ENCODE measurements at places on chromosomes 3 and 15.

DNA sequence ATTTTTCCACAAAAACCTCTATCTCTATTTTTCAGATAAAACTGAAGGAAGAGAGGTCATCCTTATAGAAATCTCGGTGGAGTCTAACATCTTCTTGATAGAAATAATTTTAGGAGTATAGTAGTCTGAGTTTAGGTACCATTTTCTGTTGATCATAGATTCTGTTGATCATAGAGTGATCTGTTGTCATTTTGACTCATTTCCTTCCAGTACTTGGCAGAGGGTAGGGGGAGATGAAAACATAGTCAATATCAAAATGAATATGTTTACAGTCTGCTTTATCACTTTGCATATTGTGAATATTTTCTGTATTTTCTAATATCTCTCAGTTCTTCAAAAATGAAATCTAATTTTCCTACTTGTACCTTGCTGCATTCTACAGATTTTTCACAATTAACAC lies 353.4 kb downstream of the FEZF2 start:
- DNase-seq = no peak

DNA sequence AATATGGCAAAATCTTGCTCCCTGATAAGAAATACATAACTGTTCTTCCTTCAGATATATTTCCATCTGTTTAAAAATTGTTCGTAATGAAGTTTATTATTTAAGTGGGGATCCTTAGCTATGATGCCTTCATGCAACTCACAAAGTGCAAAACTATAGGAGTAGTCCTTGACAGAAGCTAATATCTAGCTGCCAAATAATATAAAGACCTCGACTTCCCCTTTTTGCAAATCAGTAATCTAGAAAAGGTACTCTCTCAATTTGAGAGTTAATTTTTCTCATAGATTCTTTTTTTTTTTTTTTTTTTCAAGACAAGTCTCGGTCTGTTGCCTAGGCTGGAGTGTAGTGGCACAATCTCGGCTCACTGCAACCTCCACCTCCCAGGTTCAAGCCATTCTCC lies 23.0 kb downstream of the SLTM start:
- DNase-seq = no peak

DNA sequence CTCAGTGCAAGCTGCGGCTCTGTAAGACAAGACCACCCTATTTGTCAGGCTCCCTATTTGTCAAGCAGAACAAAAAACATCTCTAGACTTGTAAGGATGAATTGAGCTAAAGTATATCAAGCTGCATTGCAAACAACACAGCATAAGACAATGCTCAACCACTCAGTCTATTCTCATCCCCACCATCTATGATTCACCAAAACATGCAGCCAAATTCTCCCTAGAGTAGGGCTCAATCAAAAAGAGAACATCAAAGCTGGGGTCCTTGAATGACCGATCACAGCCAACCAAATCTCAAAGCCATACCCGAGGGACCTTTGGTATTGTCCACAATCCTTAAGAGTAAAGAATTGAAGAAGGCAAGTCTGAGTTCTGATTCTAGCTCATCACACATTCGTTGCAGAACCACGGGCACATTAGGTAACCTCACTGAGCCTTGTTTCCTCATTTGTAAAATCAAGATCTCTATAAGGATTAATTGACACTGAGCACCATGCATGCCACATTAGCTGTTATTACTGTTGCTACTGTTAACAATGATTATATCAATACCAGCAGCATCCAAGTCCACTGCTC lies 31.2 kb downstream of the RFTN1 start:
- no peak for DNase-seq

DNA sequence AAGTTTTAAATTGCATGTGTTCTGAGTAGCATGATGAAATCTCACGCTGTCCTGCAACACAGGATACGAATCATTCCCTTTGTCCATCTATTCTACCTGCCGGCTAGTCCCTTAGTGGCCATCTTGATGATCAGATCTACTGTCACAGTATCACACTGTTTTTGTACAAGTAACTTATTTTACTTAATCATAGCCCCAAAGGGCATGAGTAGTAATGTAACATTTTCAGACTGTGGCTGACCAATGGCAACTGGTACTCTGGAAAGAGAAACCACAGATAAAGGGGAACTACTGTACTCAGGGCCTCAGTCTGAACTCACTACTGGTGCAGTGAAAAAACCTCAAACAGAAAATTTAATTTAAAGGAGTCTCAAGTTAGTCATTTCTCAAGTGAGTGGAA lies 127.3 kb upstream of the MRPL3 start:
- no peak for DNase-seq

DNA sequence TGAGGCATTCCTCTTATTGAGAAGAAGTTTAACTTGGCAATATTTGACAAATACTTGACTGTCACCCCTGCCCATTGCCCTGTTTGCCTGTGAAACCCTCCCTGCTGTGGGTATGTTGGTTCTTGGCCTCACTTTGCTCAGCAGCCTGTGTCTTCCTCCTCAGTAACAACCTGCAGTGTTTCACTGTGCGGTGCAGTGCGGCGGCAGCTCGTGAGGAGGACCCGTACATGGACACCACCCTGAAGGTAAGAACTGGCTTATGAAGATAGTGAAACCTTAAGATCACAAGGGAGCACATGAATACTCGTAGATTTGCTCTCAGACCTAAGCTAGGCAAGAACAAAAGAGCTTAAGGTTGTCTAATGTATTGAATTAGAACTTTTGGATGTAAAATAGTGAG lies 21.0 kb downstream of the HPS3 start:
- no peak for DNase-seq

DNA sequence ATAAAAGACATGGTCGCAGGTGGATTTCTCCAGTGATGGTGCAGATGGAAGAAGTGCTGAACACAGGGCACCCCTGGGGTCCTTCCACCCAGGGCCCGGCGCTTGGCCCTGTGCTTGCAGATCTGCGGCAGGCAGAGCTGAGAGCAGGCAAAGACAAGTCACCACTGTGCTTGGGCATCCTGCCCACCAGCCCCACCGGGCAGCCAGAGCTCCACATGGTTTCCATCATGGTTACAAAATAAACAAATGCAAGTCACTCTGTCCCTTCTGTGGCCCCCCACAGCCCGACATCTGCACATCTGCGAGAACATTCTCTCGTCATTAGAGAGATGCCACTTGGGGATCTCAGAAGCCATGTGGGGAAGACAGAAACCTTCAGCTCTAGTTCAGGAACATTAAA lies 37.6 kb upstream of the SFMBT1 start:
- no peak for DNase-seq

GRCh38 chr15:38354315-38354929 lies 99.5 kb upstream of the FAM98B start:
- DNase-seq = peak; percentile 61

GRCh38 chr15:92159906-92160841 lies 233.5 kb upstream of the ST8SIA2 start:
- DNase-seq = no peak

- no peak for DNase-seq
Measured at GRCh38 chr15:34804113-34804512, 8.8 kb upstream of the ACTC1 start.

DNA sequence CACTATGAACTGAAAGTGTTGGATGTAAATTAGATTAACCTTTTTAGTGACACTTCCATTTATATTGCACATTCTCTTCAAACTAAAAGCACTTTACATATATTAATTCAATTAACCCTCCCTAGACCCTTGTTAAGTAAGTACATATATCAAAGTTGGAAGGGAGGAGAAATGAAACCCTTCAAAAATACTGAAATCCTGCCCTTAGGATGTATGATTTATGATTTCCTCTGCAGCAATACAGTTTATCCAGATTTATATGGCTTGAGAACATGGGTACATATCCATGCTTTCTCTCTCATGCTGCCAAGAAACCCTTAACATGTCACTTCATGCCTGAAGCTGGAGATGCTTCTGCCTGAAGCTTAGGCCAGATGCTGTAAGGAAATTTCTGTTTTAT lies 11.0 kb downstream of the CLSTN2 start:
- DNase-seq = no peak

GRCh38 chr3:13535905-13536304 lies 13.0 kb upstream of the FBLN2 start:
- no peak for DNase-seq

DNA sequence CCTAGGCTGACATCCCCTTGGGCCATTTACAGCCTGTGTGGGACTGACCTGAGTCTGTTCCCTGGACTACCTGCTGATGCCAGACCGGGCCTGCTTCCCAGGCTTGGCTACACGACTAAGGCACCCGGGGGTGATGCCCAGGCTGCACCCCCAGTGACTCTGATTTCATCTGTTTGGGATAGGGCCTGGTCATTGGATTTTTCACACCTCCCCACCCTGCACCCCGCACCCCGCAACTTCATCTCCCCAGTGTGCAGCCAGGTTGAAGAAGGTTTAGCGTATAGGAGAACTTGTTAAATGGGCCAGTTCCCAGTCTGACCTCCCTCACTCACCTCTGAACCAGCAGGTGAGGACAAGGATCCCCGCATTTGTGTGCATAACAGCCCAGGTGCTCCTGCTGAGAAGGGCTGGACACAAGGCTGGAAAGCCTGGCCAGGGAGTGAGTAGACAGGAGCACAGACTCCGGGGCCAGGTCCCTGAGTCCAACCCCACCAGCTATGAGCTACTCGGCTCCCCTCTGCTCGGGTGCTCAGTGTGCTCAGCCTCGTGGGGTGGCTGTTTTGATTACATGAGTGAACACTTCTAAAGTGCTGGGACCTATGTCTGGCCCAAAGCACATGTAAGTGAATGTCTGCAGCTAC lies 18.5 kb downstream of the SLC6A20 start:
- DNase-seq = no peak

- DNase-seq = no peak
Measured at GRCh38 chr15:86201313-86202008, 121.8 kb downstream of the AGBL1 start.

GRCh38 chr3:13137941-13138832 lies 65.0 kb upstream of the IQSEC1 start:
- DNase-seq = peak; percentile 5

DNA sequence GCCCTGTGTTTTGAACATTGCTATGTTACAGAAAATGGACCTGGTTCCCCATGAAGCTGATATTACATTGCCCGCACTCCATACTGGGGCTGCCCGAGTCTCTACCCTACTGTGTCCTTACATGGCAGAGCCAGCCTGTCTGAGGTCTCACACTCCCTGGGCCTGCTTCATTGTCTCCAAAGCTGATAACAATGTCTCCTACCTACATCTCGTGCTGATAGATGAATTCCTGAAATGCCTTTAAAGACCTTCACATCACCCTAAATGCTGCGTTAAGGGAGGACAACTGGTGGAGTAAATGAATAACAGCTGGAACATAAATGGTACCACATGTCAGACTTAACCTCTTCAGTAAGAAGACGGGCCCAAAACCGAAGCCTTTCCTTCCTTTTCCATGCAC lies 62.9 kb upstream of the PTX3 start:
- no peak for DNase-seq

DNA sequence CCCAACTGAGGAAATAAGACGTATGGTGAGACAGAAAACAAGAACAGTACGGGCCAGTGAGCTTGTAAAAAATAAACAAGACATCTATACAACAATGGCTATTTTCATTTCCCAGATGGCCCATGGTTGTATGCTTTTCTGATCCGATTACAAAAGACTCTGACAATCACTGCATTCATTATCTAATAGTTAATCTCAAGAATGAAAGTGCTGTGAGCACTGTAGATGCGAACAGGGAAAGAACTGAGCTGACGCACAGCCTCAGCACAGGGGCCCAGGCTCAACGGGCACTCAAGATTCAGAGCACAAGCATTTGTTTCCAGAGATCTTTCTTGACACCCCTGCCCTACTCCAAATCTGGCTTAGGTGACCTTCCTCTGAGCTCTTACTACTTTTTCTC lies 6.9 kb downstream of the MTMR10 start:
- DNase-seq = no peak

DNA sequence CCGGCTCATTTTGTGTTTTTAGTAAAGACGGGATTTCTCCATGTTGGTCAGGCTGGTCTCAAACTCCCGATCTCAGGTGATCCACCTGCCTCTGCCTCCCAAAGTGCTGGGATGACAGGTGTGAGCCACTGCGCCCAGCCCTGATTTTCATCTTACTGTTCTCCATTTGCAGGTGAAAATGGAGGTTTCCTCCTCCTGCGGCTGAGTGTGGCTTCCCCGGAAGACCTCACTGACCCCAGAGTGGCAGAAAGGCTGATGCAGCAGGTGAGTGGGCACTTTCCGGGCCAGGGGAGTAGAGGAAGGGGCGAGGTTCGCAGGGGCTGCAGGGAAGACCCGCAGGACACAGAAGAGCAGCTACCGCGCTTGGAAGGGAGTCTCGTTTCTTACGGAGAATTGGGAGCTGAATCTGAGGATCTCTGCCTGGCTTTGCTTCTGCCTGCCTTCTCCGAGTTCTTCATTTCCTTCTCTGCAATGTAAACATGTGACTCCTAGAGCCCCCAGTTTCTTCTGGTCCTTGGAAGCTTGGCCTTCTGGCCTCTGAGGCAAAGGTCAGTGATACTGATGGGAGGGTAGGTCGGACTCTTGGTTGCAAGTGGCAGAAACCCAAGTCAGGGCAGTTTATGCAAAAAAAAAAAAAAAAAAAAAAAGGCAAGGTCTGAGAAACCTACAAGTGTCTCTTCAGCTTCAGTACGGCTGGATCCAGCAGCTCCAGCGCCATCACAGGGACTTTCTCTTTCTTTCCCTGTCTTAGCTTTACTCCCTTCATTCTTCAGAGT lies 8.9 kb downstream of the MUC20 start:
- no peak for DNase-seq

DNA sequence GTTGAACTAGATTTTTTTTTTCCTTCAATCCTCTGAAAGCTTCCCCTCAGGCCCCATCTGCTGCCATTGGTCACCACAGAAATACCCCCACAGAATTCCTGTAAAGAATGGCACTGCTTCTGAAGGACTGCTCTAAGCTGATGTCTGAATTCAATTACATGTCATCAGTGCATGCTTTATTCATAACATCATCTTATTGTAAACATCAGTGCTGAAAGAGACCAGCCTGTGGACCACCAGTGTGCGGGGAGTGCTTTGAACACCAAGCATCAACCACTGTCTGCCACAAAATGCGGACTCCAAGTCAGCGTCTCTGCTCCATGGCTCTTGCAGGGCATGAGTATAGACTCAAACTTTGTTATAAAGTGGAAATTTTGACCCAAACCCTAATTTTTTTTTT lies 11.6 kb downstream of the PHLDB2 start:
- no peak for DNase-seq

DNA sequence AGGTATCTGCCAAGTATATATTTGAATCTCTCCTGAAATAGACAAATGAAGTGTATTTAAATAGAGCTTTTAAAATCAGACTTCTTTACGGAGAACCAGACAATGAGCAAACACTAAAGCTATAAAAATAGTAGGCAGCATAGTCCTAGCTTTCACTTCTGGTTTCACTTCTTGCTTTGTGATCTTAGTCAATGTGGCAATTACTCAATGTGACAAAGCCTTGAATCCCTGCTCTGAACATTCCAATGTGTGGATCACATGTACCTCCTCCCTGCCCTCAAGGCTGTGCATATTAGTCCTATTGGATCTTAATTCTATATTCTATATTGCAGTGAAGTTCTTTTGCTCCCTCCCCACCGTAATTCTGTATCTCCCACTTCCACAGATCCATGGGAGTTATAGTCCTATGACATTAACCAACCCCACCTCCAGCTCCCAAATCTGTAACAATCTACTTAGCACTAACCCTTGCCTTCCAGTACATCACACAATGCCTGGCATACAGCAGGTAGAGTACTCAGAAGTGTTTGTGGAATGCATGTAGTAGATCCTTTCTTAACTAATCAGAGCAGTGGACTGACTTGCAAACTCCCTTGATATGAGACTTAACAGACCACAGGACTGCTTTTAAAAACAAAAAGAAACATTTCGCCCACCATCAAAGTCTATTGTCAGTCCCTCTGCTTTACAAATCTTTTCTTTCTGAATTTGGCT lies 24.3 kb upstream of the CP start:
- no peak for DNase-seq

Data from transverse colon (tissue), 4 donors.